ENCODE measurements at places on chromosomes 3 and 15.

- peak; percentile 87 for DNase-seq
These were observed 48.3 kb downstream of the BTD start for GRCh38 chr3:15649858-15650257.

DNA sequence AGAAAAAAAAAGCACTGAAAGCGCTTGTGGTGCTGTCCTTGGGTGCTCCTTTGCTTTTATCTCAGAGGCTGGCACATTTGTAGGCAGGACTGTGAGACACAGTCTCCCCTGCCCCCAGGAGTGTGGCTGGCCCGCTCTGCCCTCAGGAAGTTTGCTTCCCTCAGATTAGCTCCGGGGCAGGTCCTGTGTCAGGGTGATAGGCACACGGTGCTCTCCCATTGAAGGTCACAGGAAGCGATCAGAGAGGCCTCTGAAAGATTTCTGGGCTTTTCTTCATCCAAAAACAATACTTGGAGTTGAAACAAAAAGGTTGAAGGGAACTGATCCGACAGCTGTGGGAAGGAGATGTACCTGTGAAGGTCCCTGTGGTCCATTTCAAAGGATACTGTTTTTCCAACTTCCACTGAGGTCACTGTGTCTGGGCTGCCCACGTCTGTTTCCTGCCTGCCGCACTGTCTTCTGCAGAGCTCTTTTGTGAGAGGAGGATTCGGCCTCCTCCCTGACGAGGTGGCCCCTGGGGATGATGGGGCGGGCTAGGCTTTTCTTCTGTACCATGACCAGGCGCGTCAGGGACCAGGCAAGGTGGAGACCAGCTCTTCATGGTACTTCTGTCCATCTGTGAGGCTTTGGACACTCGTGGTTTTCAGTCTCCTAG is 330.5 kb upstream of the CTDSPL start:
- DNase-seq = no peak

DNA sequence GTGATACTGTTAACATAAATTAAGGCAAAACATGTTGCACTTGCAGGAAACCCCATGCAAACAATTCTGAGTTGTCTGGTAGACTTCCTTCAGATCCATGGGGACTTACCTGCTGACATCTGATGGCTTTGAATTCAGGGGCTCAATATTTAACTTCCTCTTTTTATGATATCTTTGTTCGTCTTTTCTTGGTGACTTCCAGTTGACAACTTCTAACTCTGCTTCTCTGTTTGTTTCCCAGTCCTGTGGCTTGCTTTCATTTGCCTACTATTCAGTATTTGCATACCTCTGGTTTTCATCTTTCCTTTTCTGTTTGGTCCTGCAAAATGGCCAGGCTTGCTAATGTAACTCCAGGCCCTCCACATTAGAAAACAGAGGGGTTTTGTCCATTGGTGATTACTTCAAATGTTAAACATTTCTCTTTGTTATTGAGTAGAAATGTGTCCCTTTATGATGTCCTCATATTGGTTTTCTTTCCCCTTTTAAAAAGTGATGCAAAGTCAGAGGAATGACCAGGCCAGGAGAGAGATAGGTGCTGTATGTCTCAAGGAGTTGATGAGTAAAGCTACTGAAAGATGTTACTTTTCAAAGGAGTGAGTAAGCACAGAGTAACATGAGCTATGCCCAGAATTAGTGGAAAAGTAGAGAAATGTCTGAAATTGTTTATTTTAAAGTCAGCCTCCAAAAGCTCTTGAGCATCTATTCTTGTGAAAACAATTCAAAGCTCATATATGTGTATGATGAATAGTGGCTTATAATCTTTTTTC is 335.9 kb downstream of the LPP start:
- DNase-seq = peak; percentile 86

DNA sequence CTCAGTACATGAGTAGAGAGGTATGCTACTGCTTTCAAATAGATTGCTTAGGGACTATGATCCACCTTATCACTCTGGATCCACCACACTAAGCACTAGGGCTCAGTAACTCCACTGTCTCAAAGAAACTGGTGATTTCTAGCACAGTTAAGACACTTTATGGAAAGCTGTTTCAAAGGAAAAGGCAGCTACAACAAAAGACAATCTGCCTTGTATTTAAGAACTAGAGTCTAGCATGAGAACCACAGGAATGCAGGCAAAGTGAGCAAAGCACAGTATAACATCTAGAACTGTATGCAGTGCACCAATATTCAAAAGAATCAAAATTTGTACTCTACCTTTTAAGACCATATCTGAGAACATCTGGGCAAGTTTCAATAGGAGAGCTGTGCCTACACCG is 17.9 kb downstream of the TFRC start:
- no peak for DNase-seq

DNA sequence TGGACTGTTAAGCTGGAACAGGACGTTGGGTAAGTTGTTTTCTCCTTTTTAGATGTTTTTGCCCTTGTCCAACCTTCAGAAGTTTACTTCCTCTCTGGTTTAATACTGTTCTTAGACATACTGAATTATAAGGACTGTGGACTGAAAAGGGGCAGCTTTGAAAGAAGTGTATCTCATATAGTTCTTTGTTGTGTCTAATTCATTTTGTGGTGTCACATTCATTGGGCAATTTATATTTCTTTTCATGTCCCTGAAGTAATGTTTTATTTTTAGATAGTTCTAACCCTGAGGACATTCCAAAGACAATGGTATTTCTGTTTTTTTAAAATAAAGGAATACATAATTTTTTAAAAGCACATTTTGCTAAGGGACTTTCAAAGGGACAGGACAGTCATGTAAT is 45.2 kb downstream of the TMEM108 start:
- DNase-seq = no peak

DNA sequence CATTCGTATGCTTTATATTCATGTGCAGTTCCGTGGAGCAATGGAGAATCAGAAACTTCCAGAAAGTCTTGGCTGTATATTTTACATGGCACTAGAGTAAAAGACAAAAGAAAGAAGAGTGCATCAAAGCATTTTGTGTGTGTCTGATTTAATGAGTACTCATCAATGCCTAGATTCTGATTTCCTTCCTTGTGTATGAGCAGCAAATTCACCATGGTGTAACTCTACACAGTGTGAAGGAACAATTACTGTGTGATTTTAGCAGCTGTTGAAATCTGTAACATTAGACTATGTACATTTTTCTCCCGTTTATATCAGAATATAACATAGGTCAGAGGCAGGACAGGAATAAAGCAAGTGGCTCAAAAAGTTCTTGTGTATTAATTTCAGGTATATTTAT is 102.0 kb upstream of the TSC22D2 start:
- DNase-seq = no peak

DNA sequence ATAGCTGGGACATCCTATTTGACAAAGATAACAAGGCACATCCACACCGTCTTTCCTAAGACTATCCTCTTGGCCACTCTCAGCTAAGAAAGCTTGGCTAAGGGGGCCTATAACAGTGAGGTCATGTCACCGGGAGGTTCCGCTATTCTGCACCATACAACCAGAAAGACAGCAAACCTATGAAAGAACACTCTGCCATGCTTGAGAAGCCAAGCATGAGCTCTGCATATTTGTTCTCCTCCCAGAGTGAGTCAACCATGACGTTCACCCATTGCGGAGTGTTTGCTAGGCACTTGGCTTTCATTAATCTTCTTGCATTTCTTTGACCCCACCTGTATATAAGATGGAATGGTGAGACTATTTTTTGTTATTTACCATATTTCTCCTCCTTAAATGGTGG is 141.2 kb downstream of the GMNC start:
- DNase-seq = peak; percentile 24

All from NCI-H526 (cell line).